SJCRH30 (cell line): ENCODE measurements at places on chromosomes 1 and 21. TPM values are rescaled to one million over a fixed set of nuclear protein-coding genes. Genes with fewer than 3 reads are reported as not detected.

The SPRR2F gene
- not detected in 2 replicates for total RNA-seq

The KPRP gene
- total RNA-seq = not detected in 2 replicates

The ANKRD65 gene
- total RNA-seq = 6.1 and 6.2 TPM in 2 replicates

The PPIAL4G gene
- total RNA-seq = not detected in 2 replicates

The LAMC2 gene
- 0.05 and 0.08 TPM in 2 replicates for total RNA-seq

The SPSB1 gene
- total RNA-seq = 0.20 and 0.43 TPM in 2 replicates

The SLC45A1 gene
- 1.7 and 2.8 TPM in 2 replicates for total RNA-seq

The ESPN gene
- 0.30 and 0.55 TPM in 2 replicates for total RNA-seq

The EFNA4 gene
- total RNA-seq = 15.3 and 17.8 TPM in 2 replicates

The PRAMEF7 gene
- not detected in 2 replicates for total RNA-seq

The CDA gene
- total RNA-seq = not detected in 2 replicates

The ITSN1 gene
- 42.5 and 50.8 TPM in 2 replicates for total RNA-seq

The KRTAP11-1 gene
- total RNA-seq = not detected in 2 replicates

The G0S2 gene
- 1.3 and 1.8 TPM in 2 replicates for total RNA-seq

The IGSF21 gene
- not detected in 2 replicates for total RNA-seq

The NUP210L gene
- 0.04 TPM in 1 of 2 replicates, not detected in the other for total RNA-seq

The CD53 gene
- 0.08 and 0.15 TPM in 2 replicates for total RNA-seq

The NBPF4 gene
- total RNA-seq = 1.2 and 1.4 TPM in 2 replicates

The VWA5B1 gene
- not detected in 2 replicates for total RNA-seq

The SYNC gene
- 1.1 and 1.6 TPM in 2 replicates for total RNA-seq

The DVL1 gene
- total RNA-seq = 45.8 and 52.5 TPM in 2 replicates

The FMO5 gene
- not detected in 2 replicates for total RNA-seq

The ROR1 gene
- 4.8 and 5.5 TPM in 2 replicates for total RNA-seq

The FUBP1 gene
- 261 and 295 TPM in 2 replicates for total RNA-seq

The CFAP141 gene
- not detected in 2 replicates for total RNA-seq

The ASPM gene
- 64.3 and 76.1 TPM in 2 replicates for total RNA-seq

The AMY1C gene
- 0.10 TPM in 1 of 2 replicates, not detected in the other for total RNA-seq

The OR2T27 gene
- not detected in 2 replicates for total RNA-seq

The OR2L3 gene
- total RNA-seq = not detected in 2 replicates
